NCI-H1436 treated with DMSO at 0.1 percent for 48 hours (cell line): ENCODE measurements at places on chromosomes 1 and 21.

GRCh38 chr1:228101994-228102790, 933 bp downstream of the C1orf35 start:
- DNase-seq: no peak

GRCh38 chr21:45295576-45296365, 8.1 kb upstream of the POFUT2 start:
- DNase-seq: no peak

DNA sequence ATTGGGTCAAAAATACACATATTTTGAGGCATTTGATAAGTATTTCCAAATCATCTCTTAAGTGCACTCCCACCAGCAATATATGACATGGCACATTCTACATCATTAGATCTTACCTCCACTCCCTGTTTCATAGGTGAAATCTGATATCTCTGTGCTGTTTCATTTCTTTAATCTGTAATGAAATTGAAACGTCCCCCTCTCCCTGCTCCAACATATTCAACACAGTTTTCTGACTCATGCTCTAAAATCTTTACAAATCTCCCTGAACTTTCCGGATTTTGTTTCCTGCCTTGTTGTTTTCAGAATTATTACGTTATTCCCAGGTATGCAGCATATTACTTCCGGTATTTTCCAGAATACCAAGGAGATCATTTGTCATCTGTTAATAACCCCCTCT, 66.1 kb upstream of the AKT3 start:
- no peak for DNase-seq

GRCh38 chr21:45817345-45817744, 164.2 kb upstream of the COL6A1 start:
- DNase-seq: no peak

- no peak for DNase-seq
These were observed 525 bp downstream of the AIRE start for GRCh38 chr21:44286086-44286715.

DNA sequence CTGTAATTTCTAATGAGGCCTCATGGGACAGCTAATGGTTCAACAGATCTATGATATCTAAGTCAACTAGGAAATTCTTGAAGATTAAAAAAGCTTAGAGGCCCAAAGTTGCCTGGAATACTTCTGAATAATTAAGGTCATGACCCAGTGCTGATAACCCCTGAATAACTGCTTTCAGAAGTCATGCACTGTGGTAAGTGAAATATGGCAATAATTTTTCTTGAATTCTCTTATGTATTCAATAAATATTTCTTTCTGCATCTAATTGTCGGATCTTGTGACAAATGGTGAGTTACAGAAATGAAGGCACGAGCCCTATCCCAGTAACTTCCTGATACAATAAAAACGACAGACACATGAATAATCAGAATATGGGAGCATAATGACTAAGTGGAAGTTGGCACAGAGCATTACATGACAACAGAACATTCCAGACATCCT, 219.3 kb upstream of the GREM2 start:
- DNase-seq: no peak

GRCh38 chr1:179591592-179592580, at the start of gene TDRD5:
Gene TDRD5 (plus strand): TSS chr1:179591832. CDS start chr1:179592616, 784 bp downstream.
- DNase-seq: no peak

- no peak for DNase-seq
These were observed 28.3 kb downstream of the DDR2 start for GRCh38 chr1:162660574-162660973.

DNA sequence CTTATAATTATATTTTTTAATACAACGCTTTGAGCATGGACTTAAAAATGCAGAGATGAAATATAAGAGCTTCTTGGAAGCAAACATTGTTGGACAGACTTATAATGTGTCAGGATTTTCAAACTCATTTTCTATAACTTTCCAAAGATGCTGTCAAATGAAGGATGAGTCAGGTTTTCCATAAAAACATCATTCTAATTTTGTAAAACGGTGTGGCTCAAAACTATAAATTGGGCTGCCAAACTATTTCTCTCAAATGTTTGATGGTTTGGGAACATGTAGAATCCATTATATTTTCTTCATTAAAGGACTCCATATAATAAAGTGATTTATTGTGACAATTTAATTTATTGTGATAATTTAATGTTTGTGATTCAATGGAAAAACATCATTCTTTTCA, 511.2 kb downstream of the USP25 start:
- DNase-seq: no peak

DNA sequence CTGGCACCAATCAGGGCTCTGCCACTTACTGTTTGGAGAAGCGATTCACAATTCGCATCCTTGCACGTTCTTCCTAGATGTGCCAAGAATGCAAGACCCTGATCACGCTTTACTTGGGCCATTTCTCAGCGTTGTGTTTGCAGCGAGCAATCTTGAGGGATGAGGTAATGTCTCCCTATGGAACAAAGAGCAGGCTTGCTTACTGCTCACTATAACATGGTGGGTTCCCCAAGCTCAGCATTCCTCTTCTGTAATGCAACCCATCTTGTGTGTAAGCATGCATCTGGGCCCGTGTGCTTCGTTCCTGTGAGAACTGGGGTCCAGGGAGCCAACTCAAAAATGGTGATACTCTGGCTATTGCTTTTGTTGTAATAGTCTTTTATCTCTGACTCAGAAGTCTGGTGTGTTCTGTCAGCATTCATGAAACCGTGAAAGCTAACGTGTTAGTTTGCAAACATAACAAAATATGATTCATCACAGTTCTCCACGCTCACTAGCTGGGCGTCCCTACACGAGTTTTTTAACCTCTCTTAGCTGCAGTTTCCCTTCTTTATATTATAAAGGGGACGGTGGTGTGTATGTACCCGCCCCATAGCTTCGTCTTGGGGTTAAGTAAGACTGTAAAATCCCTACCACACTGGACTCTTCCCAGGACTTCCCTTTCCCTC, 33.3 kb downstream of the DNTTIP2 start:
- DNase-seq: no peak

DNA sequence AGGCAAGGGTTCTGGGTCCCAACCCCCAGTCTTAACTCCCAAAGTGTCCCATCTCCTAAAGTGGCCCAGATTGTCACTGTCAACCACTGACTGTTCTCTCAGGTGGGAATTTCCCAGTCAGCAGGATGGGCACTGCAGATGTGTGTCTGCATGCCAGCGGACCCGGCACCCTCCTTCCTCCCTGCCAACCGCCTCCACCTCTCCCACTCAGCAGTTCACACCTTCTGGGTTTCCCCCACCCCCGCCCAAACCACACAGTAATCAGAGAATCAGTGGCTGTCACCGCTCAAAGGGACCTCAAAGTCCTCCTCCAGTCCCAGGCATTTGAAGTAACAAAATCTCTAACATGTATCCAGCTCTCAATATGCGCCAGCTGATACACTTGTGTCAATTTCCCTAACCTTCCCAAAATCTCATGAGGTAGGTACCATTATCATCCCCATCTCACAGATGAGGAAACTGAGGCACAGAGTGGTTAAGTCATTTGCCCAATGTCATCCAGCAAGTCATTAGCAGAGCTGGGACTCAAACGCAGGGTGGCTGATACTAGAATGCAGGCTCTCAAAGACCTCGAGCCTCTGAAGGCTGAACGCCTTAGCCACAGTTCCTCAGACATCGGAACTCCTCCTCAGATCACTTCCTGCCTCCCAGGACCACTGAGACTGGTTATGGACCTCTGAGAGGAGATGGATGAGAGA, 4.8 kb downstream of the RUNX3 start:
- DNase-seq: no peak

DNA sequence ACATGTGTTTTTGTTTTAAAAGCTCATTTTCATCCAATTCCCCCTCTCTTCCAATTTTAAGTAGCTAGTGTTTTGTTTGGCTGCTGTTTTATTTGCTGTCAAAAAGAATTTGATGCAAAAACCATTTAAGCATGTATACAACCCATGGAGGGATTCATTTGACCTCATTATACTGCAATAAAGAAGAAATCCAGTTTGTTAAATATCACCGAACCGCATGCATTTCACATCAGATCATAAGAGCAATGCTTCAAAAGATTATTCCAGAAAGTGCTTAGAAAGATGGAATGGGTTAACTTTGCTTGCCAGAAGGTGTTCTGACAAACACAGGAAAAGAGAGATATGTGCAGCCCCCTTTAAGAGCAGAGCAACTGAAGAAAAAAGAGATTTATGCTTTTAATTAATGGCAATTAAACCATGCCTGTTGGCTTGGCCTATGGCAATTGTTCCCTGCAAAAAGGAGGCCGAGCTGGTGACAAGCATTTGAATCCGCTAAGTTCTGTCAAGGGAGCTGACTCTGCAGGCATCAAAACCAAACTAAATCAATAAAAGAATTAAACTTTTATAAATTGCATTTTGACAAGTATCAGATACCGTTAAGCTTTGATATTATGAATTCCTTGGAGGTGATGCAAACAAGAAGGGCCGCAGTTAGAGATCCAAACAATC, 14.4 kb upstream of the BARHL2 start:
- no peak for DNase-seq

DNA sequence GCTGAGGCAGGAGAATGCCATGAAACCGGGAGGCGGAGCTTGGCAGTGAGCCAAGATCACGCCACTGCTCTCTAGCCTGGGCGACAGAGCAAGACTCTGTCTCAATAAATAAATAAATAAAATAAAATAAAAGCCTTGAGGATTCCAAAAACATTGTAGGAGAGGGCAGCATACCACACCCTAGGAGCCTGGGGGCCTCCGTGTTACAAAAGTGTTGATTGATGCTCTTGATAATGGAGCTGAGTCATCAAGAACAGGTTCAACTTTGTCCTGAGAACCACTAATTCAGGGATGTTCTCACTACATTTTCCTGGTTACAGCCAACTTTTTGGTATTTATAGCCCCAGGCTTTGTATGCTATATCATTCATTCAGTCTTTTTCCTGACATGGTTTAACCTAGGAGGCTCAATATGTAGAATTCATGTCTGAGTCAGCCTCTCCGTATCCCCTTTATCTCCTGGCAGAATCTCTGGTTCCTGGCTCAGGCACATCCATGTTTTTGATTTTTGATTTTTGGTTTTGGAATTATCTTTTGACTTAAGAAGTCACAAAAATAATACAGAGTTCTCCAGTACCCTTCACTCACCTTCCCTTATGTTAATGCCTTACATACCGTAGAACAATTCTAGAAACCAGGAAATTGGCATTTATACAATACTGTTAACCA, 69.4 kb downstream of the LRRC8D start:
- no peak for DNase-seq

DNA sequence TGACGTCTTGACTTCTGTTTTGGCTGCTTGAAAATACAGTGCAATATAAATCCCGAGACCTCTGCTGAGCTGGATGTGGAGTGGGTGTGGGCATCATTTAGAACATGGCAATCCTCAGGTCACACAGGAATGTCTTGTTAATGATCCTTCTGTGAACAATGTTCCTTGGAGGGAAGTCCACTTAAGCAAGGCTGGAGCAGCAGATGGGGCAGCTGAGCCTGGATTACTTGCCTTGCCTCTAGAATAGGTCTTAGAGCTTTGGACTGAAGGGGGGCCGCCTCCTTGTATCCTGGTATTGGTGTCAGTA, 926 bp upstream of the SCMH1 start:
- no peak for DNase-seq

- DNase-seq: no peak
These were observed 390.0 kb upstream of the SPAG17 start for GRCh38 chr1:118575060-118575459.

DNA sequence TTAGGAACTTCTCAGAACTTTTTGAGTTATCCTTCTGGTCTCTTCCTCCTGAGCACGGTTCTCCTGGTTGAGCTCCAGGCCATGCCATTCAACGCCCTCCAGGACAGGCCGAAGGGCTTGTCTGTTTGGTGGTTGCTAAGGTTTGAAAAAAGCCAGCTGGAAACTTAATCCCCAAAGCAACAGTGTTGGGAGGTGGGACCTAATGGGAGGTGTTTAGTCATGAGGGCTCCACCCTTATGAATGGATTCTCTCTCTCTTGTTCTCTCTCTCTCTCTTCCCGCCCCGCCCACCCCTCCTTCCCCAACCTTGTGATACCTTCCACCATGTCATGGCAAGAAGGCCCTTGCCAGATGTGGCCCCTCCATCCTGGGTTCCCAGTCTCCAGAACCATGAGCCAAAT, 829 bp downstream of the KCNE1 start:
- no peak for DNase-seq

- DNase-seq: no peak
These were observed 54.6 kb downstream of the STXBP3 start for GRCh38 chr1:108801101-108801500.

DNA sequence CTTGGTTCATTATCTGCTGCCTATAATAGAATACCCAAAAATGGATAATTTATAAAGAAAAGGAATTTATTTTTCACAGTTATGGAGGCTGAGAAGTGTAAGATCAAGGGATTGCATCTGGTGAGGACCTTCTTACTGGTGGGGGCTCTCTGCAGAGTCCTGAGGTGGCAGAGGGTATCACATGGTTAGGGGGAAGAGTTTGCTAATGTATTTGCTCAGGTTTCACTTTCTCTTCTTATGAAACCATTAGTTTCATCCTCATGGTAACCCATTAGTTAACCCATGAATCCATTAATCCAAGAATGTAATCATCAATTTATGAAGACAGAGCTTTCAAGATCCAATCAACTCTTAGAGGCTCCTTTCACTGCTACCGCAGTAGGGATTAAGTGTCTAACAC, 120.6 kb downstream of the DNM3 start:
- DNase-seq: no peak

- DNase-seq: no peak
These were observed 7.1 kb downstream of the PSRC1 start for GRCh38 chr1:109275706-109276345.

DNA sequence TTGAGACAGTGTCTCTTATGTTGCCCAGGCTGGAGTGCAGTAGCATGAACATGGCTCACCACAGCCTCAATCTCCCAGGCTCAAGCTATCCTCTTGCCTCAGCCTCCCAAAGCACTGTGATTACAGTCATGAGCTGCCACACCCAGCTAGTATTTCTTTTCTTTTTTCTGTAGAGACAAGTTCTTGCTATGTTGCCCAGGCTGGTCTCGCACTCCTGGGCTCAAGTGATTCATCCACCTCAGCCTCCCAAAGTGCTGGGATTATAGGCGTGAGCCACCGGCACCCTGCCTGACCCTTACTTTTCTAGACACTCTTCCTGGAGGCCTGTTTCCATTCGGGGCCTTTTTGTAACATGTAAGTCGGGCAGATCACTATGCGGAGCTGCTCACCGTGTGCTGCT, 30.1 kb upstream of the SRP9 start:
- DNase-seq: no peak

DNA sequence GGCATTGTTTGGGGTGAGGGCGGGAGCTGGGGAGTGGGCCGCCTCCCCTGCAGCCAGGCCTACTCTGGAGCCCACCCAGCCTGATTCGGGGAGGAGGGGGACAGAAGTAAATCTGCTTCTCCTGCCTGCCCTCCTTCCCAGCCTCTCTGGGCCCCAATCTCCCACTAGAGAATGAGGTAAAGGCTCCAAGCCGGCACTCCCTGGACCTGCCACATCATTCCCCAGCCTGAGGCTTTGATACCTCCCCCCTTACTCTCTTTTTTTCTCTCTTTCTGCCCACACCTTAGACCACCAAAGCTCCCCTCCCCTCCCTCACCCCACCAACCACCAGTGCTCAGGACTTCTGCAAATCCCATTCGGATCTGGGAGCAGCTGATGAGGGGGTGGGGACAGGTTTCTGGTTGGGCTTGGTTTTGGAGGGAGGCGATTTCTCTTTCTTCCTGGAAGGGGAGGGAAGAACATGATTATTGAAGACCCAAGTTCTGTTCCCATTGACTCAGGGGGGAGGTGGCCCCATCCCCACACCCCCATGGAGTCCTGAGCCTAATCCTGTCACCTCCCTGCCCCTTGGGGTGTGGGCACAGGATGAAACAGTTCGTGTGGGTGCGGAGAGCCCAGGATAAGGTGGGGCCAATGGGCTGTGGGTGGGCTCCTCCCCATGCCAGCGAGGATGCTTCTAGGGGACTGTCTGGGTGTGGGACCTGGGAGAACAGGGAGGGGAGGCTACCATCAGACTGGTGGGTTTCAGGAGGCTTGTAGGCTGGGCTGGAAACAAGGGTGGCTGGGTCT, 1.3 kb downstream of the MAP7D1 start:
- DNase-seq: no peak
